ENCODE measurements at places on chromosomes 6 and 20. TPM values are rescaled to one million over a fixed set of nuclear protein-coding genes. Genes with fewer than 3 reads are reported as not detected.

- H3K27ac ChIP-seq = no peak overlapping the region
- H3K27me3 ChIP-seq = no peaks in the 10 kb centered on the region
- peaks cover 26% of the 10 kb centered on the region for H3K4me1 ChIP-seq
- DNase-seq = no peak
These were observed 26.1 kb upstream of the UBE2J1 start for GRCh38 chr6:89378628-89379027.

GRCh38 chr20:33919653-33920052 lies 74.1 kb upstream of the RALY start:
- no peak overlapping the region for H3K27ac ChIP-seq
- no peaks in the 10 kb centered on the region for H3K4me1 ChIP-seq
- H3K4me3 ChIP-seq = no peak overlapping the region
- H3K27me3 ChIP-seq = peaks cover 5% of the 10 kb centered on the region
- H3K36me3 ChIP-seq = no peaks in the 10 kb centered on the region

DNA sequence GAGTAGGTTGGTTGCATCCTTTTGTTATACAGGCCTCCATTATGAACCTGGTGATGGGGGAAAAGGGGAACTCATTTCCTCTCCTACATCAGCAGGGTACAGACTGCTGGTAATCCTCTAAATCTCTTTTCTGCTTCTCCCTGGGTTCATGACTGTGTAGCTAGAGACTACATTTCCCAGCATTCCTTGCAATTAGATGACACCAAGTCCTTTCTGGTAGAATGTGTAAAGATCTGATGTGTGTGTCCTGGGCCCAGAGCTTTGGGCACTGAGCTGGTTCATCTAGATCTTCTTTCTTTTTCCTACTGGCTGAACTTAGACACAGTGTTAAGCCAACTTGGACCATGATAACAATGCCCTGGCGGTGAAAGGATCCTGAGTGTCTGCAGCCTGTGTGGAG lies 104.7 kb upstream of the IFNGR1 start:
- no peak for DNase-seq
- peaks cover 13% of the 10 kb centered on the region for H3K27me3 ChIP-seq
- no peaks in the 10 kb centered on the region for H3K36me3 ChIP-seq
- H3K4me1 ChIP-seq = peaks cover 4% of the 10 kb centered on the region
- no peak overlapping the region for H3K4me3 ChIP-seq

- no peaks in the 10 kb centered on the region for H3K4me1 ChIP-seq
- no peaks in the 10 kb centered on the region for H3K36me3 ChIP-seq
- no peaks in the 10 kb centered on the region for H3K27me3 ChIP-seq
- no peak overlapping the region for H3K4me3 ChIP-seq
These were observed 1604.6 kb downstream of the HACE1 start for GRCh38 chr6:103255132-103255531.

- DNase-seq = no peak
- H3K36me3 ChIP-seq = peaks cover 71% of the 10 kb centered on the region
- peak overlapping the region; percentile 17 for H3K27ac ChIP-seq
- H3K4me3 ChIP-seq = peak overlapping the region; percentile 73
These were observed 1.6 kb downstream of the PHF1 start for GRCh38 chr6:33412140-33413009.

The STMND1 gene
- not detected for total RNA-seq
